ENCODE measurements at places on chromosomes 3 and 15.

- no peak for DNase-seq
Measured at GRCh38 chr3:53163444-53164387, 2.7 kb downstream of the PRKCD start.

- no peak for DNase-seq
Measured at GRCh38 chr15:57017024-57017423, 98.6 kb downstream of the TCF12 start.

- DNase-seq: no peak
Measured at GRCh38 chr3:128805772-128806171, 73.6 kb upstream of the ACAD9 start.

DNA sequence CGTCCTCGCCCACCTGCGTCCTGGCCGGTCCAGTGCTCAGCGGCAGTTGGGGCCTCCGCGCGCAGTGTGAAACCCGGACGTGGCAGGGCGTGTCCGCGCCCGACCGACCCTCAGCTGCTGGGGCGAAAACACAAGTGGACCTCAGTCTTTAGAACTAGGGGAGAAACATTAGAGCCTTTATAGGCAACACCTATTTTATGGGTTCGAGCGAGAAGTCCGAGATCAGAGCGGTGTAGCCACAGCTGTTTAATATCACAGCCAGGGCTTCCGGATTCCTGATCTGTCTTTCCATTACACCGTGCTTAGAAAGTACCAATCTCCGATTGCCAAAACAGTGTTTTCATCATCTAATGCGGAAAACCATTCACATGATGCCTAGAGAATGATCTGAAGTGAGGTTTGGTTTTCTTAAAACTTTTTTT lies 506 bp downstream of the RAD51 start:
- DNase-seq: no peak

DNA sequence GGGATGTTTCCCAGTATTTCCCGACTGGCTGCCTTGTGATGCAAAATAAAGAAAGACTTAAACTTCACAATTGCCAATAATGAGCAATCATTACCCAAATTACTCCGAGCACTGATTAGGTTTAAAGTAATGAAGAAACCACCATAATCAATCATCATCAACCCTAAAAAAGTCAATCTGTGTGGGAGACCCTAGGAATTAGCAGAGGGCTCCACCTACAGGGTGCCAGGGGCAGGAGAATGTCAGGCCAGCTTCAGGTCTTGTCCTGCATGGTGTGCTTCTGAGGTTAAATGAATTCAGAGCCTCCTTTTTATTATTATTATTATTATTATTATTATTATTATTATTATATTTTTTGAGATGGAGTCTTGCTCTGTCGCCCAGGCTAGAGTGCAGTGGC lies 478.0 kb upstream of the ARRDC4 start:
- DNase-seq: no peak

DNA sequence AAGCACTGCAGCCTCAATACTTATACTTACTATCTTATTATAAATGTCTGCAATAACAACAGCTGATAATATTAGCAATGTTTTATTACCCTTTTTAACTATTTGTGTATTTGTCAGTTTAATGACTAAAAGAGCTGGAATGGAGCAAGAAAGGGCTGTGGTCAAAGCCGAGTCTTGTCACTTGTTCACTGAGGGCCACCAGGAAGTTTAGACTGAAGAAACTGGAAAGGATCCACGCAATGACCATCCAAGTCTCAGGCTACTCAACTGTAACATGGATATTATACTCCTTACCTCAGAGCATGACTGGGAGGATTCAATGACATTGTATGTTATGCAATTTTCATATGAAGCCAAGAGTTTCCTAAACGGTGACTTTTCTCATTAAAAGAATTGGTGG lies 90.4 kb downstream of the TJP1 start:
- DNase-seq: no peak

DNA sequence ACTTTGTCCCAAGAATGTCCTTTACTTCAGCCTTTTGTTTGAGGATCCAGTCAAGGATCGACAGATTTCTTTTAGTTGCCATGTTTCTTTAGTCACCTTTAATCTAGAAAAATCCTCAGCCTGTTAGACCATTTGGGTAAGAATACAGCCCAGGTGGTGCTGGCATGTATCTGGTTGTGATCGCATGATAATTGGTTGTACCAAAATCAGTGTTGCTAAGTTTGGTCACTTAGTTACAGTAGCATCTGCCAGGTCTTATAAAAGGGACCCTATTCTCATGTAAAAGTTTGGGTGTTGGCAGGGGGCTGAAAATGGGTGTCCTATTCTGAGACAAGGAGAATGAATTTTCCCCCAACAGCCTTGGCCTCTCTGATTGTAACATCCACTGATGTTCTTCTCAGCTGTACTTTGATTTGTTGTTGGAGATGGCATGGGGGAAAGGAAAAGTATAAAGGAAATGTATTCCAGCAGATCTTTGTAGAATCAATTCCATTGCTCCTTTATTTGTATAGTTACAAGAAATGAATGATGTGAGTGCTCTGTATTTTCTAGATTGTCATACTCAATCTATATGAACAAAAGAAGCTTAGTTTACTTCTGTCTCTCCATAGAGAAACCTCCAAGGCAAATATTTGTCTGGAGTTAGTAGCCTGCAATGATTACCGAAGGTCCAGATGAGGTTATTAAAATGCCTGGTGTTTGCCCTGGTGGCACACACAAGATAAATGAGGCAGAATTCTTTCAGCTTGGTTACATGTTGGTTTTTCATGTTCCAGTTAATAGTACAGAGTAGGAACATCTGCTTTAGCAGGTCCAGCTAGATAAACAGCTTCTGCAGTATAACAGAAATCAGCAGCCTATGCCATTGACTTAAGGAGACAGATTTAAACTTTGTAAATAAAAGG lies 65.7 kb downstream of the CMTM8 start:
- no peak for DNase-seq

DNA sequence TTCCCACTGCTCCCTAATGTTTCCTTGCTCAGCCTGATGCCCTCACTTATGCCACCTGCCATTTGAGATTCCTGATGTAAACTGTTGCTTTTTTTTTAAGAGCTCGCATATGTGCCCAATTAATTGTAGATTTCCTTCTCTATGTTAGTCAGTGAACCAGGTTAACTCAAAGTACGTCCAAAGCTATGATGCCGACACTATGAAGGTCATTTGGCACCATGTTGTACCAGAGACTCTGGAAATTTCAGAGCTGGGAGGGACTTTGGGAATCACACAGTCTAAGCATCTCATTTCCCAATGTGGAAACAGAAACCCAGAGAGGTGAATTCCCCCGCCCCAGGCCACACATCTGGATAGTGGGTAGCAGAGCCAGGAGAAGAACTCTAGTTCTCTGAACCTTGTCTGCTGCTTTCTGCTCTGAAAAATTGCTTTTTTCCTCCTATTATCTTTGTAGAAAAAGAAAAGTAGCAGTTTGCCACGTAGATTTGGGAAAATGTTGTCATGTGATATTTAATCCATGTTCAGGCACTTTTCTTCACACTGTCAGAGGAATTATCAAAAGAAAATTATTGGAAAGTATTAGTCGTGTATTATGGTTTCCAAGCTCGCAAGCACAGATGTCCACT lies 38.5 kb upstream of the TNFAIP8L3 start:
- no peak for DNase-seq

DNA sequence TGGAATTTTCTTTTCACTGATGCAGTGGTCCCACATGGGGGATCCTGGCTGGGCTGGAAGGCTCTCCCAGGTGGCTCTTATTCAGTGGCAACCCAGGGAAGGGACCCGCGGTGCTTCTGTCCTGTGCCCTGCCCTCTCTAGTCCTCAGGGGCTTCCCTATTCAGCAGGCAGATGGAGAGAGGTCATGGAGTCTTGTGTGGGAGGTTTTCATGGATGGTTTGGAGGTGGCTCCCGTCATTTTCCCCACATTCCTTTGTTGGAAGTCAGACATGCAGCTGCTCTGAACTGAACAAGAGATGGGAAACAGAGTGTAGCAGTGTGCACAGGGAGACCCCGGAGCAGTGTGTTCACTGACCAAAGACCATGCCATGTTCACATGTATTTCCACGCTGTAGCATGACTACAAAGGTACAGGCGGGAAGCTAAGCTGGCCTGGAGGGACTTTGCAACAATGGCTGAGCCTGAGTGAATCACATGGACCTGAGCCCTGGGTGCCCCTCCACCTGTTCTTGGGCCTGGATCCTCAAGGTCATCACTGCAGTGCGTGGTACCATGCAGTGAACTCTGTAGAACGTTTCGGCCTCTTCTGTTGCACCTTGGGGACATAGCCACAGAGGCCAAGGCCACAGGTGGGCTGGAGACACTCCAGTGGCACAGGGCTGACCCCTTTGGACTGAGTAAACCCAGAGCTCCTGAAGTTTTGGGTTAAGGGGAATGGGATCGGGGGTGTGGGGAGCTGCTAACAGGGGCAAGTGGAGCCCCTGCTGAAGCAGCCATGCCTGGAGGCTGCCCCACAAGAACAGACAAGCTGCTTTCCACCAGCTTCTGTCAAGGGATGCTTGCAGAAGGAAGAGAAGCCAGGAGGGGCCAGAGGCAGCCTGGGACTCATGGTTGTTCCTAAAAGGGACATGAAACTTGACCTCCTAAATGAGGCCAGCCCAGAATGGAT lies 123.0 kb downstream of the ASB7 start:
- no peak for DNase-seq

- DNase-seq: no peak
Measured at GRCh38 chr3:156579427-156579851, 24.5 kb upstream of the SSR3 start.

DNA sequence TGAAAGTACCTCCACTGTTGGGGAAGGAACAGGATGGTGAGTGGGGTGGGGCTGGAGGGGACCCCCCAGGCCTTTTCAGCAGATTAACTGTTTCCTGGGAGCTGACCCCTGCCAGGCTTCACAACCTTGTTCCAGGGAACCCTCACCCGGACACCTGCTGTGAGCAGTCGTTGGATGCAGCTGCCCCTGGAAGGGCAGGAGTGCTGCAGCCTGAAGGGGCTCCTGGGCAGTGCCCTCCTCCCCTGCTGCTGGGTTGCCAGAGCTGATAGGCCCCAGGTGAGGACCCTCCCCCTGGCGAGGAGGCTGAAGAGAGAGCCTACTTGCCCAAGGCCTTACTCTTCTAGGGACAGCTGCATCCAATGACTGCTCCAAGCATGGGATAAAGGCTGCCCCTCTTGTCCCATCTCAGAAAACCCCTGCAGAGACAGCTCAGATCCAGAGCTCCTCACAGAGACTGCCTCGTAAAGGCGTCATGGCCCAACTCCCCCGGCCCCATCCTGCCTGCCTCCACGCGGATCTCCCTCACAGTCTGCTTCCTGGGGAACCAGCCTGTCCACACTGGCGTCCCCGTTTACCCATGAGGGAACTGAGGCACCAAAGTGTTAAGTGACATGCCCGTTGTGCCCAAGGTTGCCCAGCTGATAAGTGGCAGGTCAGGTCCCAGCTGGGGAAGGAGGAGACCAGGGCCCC lies 193.4 kb upstream of the LINGO1 start:
- DNase-seq: no peak

GRCh38 chr3:29381595-29381994 lies 100.7 kb downstream of the RBMS3 start:
- no peak for DNase-seq

DNA sequence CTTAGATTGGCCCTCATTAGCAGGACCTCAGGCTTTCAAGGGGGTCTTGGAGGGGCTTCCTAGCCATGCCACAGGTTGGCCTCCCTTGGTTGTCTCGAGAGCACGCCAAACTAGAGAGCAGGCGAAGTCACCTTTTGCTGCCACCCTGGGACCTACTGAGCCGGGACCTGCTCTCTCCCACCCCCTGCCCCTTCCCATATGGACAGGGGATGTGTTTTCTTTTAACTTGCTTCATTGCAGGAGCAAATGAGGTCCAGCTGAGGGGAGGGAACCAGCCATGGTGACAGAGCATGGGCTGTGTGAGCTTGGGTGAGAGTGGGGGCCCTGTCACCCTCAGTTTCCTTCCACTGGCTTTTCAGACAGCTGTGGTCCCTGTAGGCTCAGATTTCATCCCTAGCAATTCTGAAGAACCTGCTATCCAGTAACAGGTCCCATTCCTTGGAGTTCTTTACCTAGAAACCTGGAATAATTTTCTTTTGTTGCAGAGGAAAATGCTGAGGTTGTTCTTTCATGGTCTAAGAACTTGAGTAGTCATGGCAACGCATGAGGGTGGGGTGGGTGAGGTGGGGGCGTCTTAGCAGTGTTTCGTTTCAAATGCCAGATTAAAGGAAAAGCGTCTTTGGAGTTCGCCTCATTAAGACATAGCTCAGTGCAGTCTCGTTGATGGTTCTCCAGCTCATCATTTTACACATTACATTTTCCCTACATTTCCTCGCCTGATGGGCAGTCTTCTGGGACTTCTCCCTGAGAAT lies 20.1 kb upstream of the MAGEF1 start:
- DNase-seq: no peak

DNA sequence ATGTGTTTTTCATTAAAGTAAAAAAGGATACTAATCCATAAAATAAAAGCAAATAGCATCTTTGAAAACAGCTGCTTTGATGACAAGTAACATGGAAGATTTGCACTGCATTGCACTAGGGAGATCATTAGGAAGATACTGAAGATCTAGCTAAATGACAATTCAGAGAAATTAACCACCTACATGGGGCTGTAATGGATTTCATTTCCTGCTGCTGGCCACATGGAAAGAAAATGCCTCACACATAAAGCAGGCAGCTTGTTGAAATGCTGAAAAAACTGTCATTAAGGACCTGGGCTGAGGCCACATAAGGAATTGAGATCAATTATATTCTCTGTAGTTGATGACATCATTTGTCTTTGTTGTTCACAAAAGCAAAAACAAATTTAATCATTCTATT lies 94.1 kb downstream of the PYDC2 start:
- DNase-seq: no peak

DNA sequence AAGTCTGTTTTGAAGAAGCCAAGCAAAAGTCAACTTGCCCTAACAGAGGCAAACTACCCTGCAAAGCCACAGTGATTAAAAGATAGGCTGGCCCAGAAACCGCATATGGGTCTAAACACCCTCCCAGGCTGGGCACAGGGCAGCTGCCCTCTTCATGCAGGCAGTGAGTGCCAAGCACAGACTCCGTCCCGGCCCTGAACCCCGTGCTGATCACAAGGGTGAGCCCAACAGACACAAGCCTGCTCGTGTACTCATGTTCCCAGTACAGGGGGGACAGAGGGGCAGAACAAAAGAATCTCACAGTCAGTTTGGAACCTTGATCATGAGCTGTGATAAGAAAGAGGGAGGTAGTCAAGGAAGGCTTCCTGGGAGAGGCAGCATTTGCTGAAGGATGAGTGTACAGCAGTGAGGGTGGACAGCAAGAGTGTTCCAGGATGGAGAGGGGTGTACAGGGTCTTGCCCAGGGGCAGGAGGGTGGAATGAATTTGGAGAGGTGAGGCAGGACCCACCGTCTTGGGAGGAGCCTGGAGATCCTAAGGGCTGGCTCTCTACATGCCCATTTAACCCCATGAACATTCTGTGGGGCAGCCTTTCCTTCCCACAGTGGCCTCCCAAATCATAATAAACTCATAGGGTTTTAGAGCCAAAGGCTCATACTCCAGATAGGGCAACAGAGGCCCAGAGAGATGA lies 43.2 kb upstream of the PRR23E start:
- no peak for DNase-seq

DNA sequence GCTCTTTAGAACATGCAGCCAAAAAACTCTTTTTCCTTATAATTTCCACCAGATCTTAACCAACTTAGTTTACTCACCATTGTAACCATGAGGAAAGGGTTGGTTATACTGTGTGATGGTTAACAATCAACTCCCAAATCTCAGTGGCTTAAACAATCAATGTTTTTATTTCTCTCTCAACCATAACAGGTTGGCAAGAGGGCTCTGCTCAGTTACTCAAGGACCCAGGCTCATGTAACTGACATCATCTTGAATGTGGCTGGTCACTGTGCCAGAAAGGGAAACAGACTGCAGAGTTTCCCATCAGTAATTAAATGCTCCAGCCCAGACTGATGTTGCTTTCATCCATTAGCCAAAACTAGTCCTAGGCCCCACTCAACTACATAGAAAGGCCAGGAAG lies 69.0 kb downstream of the ANKRD28 start:
- DNase-seq: no peak
